ENCODE measurements at places on chromosomes 16 and 17. TPM values are rescaled to one million over a fixed set of nuclear protein-coding genes. Genes with fewer than 3 reads are reported as not detected.

GRCh38 chr16:84308120-84308519 lies 13.4 kb downstream of the WFDC1 start:
- peak; percentile 34 for DNase-seq

- no peak for DNase-seq
These were observed 12.9 kb downstream of the P2RX5 start for GRCh38 chr17:3683054-3683511.

DNA sequence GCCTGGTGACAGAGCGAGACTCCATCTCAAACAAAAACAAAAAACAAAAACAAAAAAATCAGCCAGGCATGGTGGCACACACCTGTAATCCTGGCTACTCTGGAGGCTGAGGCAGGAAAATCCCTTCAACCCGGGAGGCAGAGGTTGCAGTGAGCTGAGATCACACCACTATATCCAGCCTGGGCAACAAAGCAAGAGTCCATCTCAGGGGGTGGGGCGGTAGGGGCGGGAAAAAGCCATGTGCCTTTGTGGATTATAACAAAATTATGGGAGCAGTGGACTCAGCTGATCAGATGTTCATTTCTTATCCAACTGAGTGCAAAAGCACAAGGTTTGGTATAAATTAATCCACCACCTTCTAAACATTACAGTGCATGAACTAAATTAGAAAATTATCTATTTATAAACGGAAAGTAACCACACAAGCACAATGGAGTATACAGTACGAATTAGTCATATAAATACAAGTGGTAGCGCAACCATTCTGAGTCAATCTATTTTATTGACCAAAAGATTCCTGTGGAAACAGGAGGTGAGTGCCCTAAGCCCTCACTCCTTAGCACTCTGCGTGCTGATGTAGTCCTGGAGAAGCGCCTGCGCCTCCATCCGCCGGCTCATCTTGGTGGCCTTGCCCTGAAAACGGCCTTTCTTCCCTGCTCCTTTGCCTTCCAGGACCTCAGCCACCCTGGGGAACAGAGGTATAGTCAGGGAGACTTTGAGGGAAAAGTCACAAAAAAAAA lies 14.0 kb downstream of the AARSD1 start:
- no peak for DNase-seq

- no peak for DNase-seq
These were observed 41.9 kb upstream of the NSRP1 start for GRCh38 chr17:30074730-30075129.

- DNase-seq: no peak
These were observed 16.8 kb upstream of the ZNF287 start for GRCh38 chr17:16585796-16586195.

- no peak for DNase-seq
These were observed 180.9 kb downstream of the GRIN2A start for GRCh38 chr16:10001258-10001775.

- DNase-seq: no peak
These were observed 1.1 kb downstream of the CD300H start for GRCh38 chr17:74566132-74566753.

- DNase-seq: peak; percentile 42
These were observed 220.4 kb downstream of the CBLN1 start for GRCh38 chr16:49061137-49061714.

DNA sequence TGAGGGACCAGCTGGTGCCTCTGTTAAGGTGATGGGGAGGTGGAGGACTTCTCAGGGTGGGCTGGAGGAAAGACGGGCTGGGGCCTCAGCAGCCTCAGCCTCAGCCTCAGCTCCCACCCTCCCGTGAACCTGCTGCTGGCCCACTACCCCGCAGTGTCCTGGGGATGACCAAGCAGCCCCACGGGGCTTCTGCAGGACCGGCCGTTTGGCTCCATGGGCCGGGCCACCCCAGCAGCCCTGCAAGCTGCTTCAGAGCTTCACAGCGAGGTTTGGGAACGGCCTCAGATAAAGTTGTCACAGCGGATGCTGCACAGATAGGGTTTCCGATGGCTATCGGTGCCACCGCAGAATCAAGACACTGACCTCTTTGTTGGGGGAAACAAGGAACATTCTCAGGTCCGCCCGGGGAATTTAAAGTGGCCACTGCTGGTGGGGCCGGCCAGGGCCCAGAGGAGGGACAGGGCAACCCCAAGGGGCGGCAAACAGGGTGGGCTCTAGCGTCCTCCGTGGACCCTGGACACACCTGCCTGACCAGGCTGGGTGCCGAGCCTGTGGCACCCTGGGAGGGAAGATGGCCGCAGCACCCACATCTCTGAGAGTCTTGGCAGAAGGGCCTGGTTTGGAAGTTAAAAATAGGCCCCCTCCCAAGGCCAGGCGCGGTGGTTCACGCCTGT lies 47.8 kb upstream of the ZC3H18 start:
- no peak for DNase-seq

DNA sequence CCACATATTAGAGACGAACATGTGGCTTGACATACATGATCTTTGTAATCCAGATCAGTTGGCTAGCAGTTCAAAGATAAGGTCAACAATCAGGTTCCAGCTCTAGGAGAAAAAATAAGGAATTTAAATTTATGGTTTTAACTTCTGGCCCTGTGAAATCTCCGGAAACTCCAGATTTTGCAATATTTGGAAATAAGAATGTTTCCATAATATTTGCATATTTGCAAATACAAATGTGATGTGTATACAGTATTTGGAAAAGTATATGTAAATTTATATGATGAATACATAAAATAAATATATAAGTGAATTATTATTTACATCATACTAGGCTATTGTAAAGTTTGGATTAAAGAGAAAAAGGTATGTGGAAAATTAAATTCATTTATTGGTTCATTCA lies 97.1 kb downstream of the KCNJ2 start:
- DNase-seq: no peak

GRCh38 chr16:53755026-53755910 lies 51.3 kb downstream of the FTO start:
- no peak for DNase-seq

CEMP1 gene
- 0.44 TPM for polyA plus RNA-seq

MPP2 gene
- 5.0 TPM for polyA plus RNA-seq

ORC6 gene
- polyA plus RNA-seq: 2.5 TPM

PRSS33 gene
- polyA plus RNA-seq: not detected

RNF43 gene
- 1.2 TPM for polyA plus RNA-seq

KRTAP3-1 gene
- polyA plus RNA-seq: not detected

Data from heart right ventricle (tissue), 16 donors.